Forelimb muscle (tissue), 1 donor: ENCODE measurements at places on chromosomes 6 and 20. TPM values are rescaled to one million over a fixed set of nuclear protein-coding genes. Genes with fewer than 3 reads are reported as not detected.

The ATAT1 gene
- 21.1 TPM for polyA plus RNA-seq

The HLA-DQB2 gene
- 0.32 TPM for polyA plus RNA-seq

The HLA-G gene
- 3.3 TPM for polyA plus RNA-seq

The PDE10A gene
- 7.6 TPM for polyA plus RNA-seq

The FYN gene
- 127 TPM for polyA plus RNA-seq

The HLA-DQA1 gene
- polyA plus RNA-seq = 1.7 TPM

The TPD52L2 gene
- polyA plus RNA-seq = 76.8 TPM

The PAK5 gene
- 0.14 TPM for polyA plus RNA-seq

The ANKEF1 gene
- 1.2 TPM for polyA plus RNA-seq

The MDFI gene
- polyA plus RNA-seq = 41.3 TPM

The KHDC3L gene
- polyA plus RNA-seq = not detected

The CABLES2 gene
- 4.4 TPM for polyA plus RNA-seq

The SIRPB1 gene
- polyA plus RNA-seq = 1.7 TPM

The BPIFB4 gene
- 0.29 TPM for polyA plus RNA-seq

The CCN2 gene
- polyA plus RNA-seq = 27.2 TPM

The SPATA25 gene
- 10.3 TPM for polyA plus RNA-seq

The SRSF12 gene
- polyA plus RNA-seq = 3.8 TPM

The PPP1R3G gene
- 1.5 TPM for polyA plus RNA-seq

The C20orf144 gene
- 0.19 TPM for polyA plus RNA-seq

The MED23 gene
- polyA plus RNA-seq = 23.7 TPM

The CLDN20 gene
- polyA plus RNA-seq = 0.76 TPM

The EDN1 gene
- 2.2 TPM for polyA plus RNA-seq

The BLTP3A gene
- 13.0 TPM for polyA plus RNA-seq

The PLA2G7 gene
- 0.35 TPM for polyA plus RNA-seq

The NAA20 gene
- 63.4 TPM for polyA plus RNA-seq

The DOK5 gene
- 29.0 TPM for polyA plus RNA-seq

The MOG gene
- polyA plus RNA-seq = not detected

The PGC gene
- polyA plus RNA-seq = not detected

The LAMA2 gene
- 151 TPM for polyA plus RNA-seq

The SCAF8 gene
- 30.7 TPM for polyA plus RNA-seq

The VSTM2L gene
- 3.5 TPM for polyA plus RNA-seq
